ENCODE measurements at places on chromosomes 4 and X. TPM values are rescaled to one million over a fixed set of nuclear protein-coding genes. Genes with fewer than 3 reads are reported as not detected.

DNA sequence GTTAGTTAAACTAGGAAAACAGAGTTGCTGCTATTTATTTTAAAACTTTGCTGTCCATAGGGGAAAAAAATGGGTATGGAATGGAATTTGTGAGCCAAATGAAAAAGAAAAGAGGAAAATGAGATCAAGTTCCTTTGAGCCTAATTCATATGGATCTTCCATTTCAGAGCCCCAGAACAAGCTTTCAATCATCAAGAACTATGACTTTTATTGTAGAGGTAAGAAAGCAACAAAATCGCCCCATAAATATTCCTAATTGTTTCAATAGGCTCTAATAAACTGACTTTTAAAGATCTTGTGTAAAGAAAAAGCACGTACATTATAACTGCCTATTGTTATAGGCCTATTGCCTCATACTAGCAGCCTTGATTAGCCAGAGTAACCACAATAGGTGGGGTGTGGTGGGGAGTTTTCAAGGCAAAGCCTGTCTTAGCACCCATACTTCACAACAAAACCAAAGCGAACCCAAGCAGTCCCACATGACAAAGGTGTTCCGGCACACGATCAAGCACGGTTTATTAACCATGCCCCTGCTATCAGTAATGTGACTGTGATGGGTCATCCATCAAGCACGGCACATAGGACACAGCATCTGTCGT, 44.4 kb downstream of the RBM47 start:
- no peak for DNase-seq

DNA sequence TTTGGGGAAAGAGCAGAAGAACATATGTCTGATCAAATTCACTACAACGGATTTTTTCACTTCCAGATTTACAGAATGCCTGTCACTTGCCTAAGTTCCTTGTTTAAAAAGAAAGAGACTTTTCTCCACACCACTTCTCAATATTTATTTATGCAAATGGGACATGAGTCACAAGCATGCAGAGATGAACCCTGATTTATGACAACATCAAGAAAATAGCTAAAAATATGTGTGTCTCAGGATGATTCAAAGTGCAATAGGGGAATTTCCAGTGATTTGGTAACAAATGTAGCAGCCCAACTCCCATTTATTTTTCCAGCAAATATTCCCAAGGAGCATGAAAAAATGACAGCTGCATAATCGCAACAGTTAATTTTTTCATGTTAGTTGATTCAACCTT, 180.4 kb upstream of the FAT1 start:
- DNase-seq, result no peak

DNA sequence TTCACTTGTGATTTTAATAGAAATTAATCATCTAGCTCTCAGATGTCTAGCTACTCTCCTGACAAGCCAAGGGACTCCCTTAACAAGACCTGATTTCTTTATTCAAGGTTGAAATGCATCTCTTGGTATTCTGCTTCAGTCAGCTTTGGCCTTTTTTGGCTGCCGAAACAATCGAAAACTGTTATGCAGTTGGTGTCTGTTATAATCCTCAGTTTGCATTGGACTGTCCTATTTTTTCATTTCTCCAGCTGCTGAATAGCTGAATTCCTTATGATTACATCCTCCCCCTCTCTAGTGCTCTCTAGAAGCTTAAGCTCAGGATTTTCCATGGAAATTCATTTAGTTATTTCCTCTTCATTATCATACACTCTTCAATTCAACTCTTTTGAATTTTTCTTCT, 177.2 kb downstream of the TRIML1 start:
- no peak for DNase-seq

- no peak for DNase-seq
These were observed 61.9 kb upstream of the DAPP1 start for GRCh38 chr4:99754756-99755155.

- DNase-seq, result no peak
These were observed 23.2 kb downstream of the TNIP3 start for GRCh38 chr4:121140716-121141460.

GRCh38 chrX:17032351-17032750, 85.9 kb downstream of the REPS2 start:
- DNase-seq, result no peak

DNA sequence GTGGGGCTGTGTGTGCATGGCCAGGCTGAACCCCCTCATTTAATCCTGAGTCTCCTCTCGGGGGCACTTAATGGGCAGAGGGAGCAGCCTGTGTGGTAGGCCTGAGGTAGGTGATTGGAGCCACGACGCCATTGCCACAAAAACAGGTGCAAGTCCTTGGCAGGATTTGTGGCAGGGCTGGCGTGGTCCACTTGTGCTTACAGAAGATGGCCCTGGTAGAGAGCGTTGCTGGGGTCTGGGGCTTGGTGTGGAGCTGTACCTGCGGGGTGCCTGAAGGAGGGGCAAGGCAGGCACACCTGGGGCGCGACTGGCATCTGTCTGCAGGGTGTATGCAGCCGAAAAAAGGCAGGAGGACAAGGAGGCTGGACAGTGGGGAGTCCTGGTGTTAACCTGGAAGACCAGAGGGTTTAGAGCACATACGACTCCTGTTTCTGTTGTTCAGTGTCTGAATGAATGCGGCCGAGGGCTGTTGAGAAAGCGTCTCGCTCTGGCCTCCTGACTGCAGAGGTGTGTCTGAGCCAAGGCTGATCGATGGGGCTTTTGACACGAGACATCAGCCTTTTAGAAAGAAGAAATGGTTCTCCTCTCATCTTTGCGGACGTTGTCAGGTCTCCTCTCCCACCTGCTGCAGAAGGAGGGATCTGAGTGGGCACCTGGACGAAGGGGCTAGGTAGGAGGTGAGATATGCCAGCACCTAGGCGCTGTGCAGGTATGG, 52.0 kb downstream of the TBC1D14 start:
- no peak for DNase-seq

GRCh38 chr4:168167714-168168284, 75.5 kb downstream of the ANXA10 start:
- no peak for DNase-seq

GRCh38 chr4:187606581-187606980, 389.0 kb upstream of the ZFP42 start:
- no peak for DNase-seq

GRCh38 chr4:161530710-161531109, 633.1 kb downstream of the FSTL5 start:
- no peak for DNase-seq

DNA sequence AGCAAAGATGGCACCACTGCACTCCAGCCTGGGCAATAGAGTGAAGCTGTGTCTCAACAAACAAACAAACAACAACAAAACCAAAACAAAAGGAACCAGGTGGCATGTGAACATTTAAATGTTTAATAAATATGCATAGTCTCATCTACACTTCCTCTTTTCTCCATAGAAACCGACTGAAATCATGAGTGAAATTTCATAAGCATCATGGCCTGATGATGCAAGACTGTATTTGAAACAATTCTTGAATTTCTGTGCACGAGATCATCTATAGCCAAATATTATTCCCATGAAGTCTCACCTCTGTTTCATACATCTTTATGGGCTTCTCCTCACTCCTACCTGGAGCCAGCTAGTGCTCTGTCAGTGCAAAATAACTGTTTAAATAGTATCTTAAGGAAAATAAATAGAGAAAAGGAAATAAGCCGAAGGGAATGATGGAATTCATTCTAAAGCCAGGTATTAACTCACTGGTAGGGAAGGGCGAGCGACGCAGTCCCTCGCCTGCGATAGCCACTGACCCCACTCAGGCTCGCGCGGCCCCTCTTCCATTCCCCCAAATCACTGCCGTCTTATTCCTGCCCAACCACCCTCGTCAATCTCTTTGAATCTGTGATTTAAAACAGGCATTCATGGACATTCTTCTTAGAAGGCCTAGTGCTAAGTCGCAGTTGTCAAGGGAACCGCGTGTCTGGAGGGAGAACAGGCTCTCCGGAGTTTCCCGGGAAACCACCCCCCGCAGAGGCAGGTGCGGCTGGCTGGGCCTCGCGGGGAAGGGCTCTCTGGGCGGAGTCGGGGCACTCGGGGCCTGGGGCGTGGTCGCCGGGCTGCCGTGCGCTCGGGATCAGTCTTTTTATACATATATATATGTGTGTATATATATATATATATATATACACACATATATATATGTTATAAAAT, 52.4 kb upstream of the TRIM2 start:
- no peak for DNase-seq

GRCh38 chr4:145213245-145213644, 32.9 kb upstream of the OTUD4 start:
- DNase-seq, result no peak

GRCh38 chr4:39502019-39502663, 25.1 kb downstream of the UGDH start:
- DNase-seq, result no peak

- DNase-seq, result no peak
These were observed 180.9 kb upstream of the AADAT start for GRCh38 chr4:170270628-170271027.

Gene SLC25A43
- total RNA-seq, result 1.0 TPM

Gene PF4V1
- not detected for total RNA-seq

Gene ADH1A
- total RNA-seq, result not detected
